ENCODE measurements at places on chromosomes 4 and X.

DNA sequence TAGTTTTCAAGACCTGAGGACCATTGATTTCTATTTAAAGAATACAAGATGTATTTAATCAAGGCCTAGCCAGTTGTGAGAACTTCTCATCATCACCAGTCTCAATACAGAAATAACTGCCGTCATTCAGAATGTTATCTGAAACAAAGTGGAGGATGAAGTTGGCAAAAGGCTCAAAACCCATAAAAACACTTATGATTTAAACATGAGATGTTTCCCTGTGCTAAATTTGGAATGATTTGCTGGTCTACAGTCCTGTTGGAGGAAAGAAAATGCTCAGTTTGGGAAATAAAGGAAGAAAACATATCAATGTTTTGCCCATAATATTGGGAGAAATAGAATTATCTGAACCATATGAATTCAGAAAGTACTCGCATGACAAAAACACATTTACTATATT is 192.2 kb downstream of the ADGRA3 start:
- no peak for DNase-seq

DNA sequence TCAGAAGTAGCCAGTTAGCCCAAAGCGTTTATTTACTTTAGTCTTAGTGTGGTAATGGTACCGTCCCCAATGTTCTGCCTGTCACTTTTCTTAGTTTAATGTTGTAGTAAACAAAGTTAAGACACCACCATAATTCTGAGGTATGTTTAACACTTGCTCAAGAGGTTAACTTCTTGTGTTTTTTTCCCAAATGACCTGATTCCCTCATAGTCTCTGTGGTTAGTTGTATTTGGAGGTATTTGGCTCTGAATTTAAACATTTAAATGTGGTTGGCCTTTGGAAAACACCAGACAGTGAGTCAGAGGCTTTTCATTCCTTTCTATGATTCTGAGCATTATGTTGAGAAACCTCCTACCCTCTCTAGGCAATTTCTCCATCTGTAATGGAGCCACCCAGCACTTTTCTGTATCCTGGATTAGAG is 47.9 kb downstream of the CXCL1 start:
- no peak for DNase-seq

DNA sequence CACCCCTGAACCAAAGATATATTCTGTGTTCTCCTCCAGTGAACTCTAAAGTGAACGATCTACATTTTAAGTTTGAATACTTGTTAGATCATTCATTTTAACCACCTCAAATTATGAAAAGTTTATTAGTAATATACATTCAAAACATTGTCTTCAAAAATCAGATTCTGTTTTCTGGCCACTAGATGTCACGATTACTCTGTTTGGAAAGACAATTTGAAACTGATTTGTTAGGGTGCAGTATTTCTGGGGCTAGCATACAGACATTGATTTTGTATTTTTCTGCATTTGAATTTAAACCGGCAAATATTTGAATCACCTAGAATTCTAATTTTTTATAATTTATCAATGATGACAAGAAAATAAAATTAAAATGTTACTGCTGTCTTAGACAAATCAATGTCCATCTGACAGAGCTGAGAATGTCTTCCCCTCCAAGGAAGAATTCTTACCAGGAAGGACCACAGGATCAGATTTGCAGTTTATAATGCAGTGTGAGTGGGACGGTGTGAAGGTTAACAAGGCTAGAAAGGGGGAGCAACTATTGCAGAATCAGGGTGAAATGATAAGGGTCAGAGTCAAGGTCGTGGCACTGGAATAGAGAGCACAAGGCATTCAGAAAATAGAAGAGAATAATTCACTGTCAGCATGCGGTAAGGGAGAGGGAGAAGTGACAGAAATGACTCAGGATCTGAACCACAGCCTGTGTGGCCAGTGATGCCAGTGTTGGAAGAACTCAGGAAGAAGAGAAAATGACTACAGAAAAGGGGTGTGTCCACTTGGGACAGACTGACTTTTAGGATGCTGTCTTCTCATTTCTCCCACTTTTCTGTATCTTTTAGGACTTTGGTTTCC is 91.6 kb downstream of the ANXA10 start:
- DNase-seq: no peak

DNA sequence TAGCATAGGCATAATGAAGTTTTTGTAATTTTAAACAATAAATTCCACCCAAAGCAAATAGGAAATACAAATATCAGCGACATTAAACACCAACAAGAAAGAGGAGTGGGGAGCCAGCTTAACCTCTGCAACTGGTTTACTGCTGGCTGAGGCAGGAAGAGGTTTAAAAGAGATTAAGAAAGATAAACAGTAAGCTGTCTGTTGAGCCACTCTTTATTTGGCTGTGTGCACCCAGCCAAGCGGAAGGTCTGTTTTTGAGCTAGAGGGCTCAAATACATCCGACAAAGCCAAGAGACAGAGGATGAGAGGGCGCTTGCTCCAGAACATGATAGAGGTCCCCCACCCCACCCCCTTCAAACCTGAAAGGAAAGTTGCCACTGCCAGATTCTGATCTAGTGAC is 191.4 kb downstream of the MGST2 start:
- no peak for DNase-seq

DNA sequence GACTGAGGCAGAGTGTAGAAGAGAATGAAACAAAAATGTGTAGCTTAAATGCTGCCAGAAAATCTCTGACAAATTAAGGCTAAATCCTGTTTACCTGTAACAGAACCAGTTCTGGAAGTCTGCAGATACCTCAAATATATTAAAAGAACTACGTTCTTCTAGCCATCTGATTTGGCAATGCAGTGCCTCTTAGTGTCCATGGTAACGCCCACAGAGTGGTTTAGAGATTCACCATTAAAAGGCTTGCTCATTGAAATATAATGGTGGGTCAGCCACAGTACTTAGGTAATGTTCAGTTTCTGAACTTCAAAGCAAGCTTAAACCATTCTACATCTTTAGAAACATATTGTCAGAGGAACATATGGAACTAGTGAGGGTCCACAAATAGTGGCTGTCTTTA is 23.2 kb upstream of the LUZP4 start:
- no peak for DNase-seq

- DNase-seq: no peak
Measured at GRCh38 chr4:87019246-87019791, 84.5 kb downstream of the AFF1 start.

- no peak for DNase-seq
Measured at GRCh38 chr4:101953949-101954348, 163.4 kb downstream of the BANK1 start.

- peak; percentile 73 for DNase-seq
Measured at GRCh38 chr4:118865091-118865708, 23.5 kb upstream of the SYNPO2 start.

DNA sequence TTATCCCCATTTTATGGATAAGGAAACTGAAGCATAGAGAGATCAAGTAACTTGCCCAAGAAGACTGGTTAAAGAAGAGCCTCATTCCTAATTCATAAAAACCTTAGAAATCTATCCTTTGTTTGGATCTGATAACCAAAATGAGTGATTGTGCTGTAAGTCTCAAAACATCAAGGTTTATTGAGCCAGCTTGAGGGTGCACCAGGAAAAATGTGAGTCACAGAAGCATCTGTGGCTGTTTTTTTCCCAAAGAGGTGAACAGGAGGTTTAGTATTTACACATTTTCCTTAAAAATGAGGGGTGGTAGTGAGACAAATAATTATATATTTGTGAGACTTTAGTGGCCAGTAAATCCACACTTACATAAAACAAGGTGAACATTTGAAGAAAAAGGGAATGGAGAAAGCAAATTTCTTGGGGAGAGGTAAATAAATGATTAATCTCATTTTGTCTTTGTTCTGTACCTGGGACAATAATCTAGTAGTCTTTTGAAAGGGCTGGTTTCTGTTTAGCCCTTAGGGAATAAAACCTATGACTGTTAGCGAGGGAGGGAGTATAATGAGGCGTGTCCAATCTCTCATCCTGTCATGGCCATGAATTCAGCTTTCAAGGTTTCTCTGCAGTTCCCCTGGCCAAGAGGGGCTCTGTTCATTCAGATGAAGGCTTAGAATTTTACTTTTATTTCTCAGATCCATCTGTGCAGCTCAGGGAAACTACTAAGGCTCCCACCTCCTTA is 12.2 kb upstream of the FMR1 start:
- DNase-seq: no peak

DNA sequence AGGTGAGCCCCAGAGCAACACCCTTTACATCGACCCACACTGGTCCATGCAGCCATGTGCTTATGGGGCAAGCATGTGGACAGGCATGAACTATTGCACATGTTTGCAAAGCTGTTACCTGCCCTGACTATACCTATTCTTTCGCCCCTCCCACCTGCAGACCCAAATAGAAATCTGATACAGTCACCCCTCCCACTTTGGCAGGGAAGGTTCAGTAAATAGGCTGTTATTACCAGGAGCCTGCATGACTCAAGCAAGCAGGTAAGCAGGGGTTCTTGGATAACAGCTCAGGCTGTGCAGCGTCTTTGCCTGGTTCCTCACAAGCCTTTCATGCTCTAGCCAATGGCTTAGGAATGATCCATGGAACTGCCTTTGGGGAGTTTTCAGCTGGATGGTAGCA is 122.7 kb upstream of the DIPK2B start:
- DNase-seq: no peak

GRCh38 chrX:15797707-15798106 is 7.4 kb downstream of the ZRSR2 start:
- no peak for DNase-seq

DNA sequence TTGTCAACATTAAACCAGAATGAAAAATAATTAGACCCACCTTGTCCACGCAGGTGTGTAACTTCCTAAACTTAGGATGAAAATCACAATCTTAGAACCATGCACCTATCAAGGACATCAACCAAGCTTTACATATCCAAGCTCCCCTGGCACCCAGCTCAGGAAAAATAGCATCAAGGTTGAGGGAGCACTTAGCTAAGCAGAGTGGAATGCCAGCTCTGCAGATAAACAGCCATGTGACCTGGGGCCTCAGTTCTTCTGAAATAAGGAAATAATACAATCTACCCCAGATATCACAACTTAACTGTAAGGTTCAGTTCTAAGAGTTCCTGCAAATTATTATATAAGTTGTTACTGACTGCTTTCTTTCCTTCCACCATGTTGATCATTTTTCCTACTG is 64.7 kb downstream of the DHX15 start:
- no peak for DNase-seq

GRCh38 chr4:2953496-2953895 is 9.7 kb downstream of the NOP14 start:
- DNase-seq: no peak

DNA sequence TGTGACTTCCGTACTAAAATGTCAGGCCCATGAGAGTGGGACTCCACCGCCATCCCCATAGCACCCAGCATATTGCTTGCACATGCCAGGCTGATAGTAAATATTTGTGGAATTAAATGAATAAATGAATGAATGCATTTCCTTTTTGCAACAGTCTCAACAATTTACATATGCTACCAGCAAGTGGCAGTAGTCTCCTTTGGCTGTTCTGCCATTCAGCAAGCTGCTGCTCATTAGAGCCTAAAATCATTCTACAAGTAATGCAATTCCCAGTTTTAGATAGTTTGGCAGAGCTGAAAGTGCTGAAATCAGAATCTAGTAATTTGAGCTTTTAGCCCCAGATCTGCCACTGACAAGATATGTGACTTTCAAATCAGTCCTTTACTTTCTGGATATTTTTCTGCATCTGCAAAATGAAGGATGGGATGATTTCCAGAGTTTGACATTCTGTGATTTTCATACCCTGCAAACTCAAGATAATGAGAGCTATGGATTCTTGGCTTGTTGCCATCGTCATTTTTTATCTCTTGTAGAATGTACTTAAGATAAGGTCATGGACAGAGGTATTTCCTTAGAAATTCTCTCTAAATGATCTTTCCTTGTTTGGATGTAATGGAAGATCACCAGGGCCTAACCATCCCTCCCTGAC is 35.7 kb upstream of the INTS6L start:
- peak; percentile 70 for DNase-seq

- DNase-seq: no peak
Measured at GRCh38 chrX:151982222-151982621, 7.7 kb upstream of the GABRE start.

DNA sequence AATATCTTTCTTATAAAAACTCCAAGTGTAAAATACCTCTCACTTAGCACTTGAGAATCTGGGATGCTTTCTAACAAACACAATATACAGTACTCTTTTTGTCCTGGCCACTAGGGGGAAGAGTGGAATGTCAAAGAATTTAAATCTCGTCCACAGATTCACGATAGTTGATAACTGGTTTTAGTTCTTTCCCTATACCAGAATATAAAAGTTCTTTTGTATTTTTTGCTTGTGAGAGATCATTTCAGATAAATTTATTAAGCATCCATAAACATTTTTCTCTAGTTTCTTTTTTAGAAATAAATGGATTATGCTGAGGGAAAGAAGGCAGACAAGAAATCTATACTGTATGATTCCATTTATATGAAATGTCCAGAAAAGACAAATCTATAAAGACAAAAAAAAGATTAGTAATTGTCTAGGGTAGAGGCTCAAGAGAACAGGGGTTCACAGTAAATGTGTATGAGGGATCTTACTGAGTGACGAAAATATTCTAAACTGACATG is 50.4 kb downstream of the MGARP start:
- DNase-seq: peak; percentile 75

DNA sequence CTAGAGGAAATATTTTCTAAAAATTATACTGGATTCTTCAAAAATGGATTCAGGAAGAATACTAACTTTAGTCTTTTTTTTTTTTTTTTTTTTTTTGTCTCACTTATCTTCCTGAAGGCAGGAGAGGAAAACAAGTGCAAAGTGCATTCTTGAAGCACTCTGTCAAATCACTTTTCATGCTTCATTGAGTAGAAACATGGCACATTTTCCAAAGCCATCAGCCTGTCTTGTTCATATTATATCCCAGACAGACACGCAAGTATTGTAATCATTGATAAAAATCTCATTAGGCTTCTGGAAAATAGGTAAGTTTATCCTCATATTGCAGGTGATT is 1.2 kb downstream of the BBS12 start:
- DNase-seq: no peak

DNA sequence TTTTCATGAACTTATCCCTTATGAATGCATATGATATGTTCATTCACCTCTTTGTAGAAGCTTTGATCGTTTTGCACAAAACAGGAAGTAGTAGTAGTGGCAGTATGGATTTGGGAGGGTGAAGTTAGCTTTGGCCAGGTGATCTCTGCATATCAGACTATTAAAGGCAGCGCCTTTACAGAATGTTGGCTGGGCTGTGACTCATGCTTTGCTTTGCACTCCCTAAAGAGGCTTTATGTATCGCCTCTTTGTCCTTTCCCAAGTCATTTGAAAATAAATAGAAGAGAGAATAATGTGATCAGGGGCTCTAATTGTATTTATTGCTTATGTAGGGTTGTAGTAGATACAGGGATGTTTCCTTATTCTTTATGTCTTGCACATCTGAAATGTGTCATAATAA is 50.4 kb downstream of the SHROOM3 start:
- DNase-seq: no peak

- DNase-seq: no peak
Measured at GRCh38 chr4:126037231-126037630, 722.5 kb downstream of the FAT4 start.

All from activated CD4-positive, alpha-beta T cell treated with anti-CD3 and anti-CD28 coated beads, Interleukin-2, amount 10 ng/mL, durations not matched to agents 24 days and 14 days (primary cell).